DMS153 (cell line): ENCODE measurements at places on chromosomes 11 and 22.

DNA sequence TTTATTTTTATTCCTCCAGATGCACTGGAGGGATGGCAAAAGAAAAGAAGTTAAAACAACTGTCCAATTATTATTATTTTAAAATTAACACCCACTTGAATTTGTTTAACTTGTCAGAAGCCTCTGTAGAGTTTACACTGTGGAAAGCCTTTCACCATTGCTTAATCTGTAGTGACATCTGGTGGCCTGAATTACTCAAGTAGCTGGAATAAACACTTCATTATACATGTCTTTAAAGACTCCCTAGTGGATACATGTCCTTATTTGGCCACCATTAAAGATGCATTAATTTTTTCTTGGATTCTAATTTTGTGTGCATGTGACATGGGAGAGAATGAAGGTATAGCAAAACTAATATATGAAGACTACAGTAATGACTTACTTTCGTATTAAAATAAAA is 1496.5 kb downstream of the FAM181B start:
- peak; percentile 13 for DNase-seq

DNA sequence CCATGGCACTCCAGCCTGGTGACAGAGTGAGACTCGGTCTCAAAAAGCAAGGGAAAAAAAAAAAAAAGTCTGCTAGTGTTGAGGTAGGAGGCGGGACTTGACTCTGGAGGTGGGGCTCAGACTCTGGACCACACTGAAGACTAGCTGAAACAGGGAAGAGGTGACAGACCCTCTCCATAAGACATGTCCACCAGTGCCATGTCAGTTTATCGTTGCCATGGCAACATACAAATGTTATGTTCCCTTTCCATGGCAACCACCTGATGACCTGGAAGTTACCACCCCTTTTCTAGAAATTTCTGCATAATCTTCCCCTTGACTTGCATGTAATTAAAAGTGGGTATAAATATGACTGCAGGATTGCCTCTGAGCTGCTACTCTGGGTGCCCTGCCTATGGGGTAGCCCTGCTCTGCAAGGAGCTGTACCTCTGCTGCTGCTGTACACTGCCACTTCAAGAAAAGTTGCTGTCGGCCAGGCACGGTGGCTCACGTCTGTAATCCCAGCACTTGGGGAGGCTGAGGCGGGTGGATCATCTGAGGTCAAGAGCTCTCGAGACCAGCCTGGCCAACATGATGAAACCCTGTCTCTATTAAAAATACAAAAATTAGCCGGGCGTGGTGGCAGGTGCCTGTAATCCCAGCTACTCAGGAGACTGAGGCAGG is 55.1 kb downstream of the KIAA1671 start:
- no peak for DNase-seq

DNA sequence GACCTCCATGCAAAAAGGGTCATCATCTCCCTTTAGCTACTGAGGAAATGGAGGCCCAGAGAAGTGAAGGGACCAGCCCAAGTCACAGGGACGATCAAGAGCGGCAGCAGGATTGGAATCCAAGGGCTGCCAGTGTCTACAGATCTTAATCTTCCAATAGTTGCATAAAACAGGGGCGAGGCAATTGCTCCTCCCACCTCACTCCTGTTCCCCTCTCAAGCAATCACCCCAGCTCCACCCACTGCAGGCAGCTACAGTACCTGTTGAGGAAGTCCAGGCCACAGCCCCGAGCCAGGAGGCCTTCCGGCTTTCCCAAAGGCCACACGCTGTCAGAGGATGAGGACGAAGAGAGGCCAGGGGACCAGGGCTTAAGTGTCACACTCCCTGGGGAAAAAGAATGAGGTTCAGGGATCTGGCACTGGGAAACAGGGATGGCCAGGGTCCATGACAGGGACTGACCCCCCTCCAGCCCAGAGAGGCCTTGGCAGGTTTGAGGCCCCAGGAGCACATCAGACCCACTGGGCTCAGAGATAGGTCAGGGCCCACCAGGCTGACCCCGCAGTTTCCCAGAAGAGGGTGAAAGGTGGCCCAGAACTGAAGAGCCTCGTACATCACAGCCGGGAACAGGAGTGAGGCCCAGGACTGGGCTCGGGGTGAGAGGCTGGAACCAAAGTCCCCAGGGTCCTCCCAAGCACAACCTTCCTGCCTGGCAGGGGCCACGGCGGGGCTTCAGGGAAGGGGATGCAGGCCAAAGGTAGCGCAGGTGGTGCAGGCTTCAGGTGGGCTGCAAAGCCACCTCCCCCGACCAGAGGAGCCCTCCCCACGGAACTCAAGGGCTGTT is 16.4 kb upstream of the MFNG start:
- peak; percentile 42 for DNase-seq

GRCh38 chr11:102085864-102086551 is 24.2 kb upstream of the YAP1 start:
- DNase-seq = no peak

DNA sequence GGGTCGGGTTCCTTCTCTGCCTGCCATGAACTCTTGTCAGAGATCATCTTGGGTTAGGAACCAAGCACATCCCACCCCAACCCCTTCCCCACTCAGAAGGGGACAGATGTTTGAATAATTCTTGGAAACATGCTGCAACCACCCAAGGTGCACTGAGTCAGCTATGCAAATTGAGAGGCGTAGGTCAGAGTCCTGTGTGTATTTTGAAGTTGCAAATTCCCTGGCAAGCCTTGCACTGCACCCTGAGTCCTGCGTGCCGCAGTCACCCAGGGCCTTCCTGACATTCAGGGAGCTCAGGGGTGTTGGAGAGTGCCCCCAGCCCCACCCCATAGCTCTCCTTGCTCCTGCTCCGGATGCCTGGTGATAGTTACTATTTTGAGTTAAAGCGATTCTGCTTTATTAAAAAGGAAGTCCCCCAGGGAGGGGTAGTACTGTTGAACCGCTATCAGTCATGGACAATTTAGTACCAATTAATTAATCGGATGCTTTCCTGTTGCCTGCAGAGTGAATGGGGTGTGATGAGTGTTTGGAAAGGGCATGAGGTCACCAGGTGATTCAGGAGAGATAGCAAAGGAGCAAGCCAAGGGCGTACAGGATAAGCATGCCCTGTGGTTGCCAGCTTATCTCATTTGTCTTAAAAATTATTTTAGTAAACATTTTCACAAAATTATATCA is 123.7 kb downstream of the GRIK4 start:
- DNase-seq = no peak
